ENCODE measurements at places on chromosomes 2 and 18.

DNA sequence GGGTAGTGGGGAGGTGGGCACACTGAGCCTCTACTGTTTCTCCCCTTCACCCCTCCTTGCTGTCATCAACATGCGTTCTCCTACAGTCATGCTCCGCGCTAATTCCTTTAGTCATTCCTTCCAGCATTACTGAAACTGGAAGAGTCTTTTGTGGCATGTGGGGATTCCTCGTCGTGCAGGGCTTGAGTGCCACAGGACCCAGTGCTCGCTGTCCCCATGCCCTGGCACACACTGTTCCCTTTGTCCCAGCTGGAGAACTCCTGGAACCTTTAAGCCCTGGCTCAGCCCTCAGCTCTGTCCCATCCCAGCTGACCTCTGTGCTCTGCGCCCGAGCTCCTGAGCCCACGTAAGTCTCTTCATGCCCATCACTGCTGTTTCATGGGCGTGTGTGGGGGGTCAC is 42.1 kb downstream of the ODC1 start:
- no peak for DNase-seq

GRCh38 chr2:109208951-109209335 is 79.9 kb downstream of the SH3RF3 start:
- no peak for DNase-seq

DNA sequence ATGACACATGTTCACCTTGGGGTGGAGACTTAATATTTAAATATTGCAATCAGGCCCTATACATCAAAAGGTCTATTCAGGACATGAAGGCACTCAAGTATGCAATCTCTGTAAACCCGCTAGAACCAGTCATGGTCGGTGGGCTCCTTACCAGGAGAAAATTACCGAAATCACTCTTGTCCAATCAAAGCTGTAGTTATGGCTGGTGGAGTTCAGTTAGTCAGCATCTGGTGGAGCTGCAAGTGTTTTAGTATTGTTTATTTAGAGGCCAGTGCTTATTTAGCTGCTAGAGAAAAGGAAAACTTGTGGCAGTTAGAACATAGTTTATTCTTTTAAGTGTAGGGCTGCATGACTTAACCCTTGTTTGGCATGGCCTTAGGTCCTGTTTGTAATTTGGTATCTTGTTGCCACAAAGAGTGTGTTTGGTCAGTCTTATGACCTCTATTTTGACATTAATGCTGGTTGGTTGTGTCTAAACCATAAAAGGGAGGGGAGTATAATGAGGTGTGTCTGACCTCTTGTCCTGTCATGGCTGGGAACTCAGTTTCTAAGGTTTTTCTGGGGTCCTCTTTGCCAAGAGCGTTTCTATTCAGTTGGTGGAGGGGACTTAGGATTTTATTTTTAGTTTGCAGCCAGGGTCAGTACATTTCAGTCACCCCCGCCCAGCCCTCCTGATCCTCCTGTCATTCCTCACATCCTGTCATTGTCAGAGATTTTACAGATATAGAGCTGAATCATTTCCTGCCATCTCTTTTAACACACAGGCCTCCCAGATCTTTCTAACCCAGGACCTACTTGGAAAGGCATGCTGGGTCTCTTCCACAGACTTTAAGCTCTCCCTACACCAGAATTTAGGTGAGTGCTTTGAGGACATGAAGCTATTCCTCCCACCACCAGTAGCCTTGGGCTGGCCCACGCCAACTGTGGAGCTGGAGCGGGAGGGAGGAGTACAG is 108.1 kb downstream of the XRCC5 start:
- no peak for DNase-seq

- DNase-seq: no peak
Observed at GRCh38 chr18:11808001-11808855, 43.0 kb upstream of the CHMP1B start.

GRCh38 chr2:54881759-54882158 is 158.3 kb downstream of the EML6 start:
- DNase-seq: no peak

- DNase-seq: no peak
Observed at GRCh38 chr2:105641389-105641811, 103.3 kb upstream of the NCK2 start.

- DNase-seq: no peak
Observed at GRCh38 chr2:217466805-217467204, 536.0 kb downstream of the TNS1 start.

GRCh38 chr2:71607151-71607889 is 154.0 kb downstream of the DYSF start:
- DNase-seq: no peak

GRCh38 chr2:209905691-209906090 is 96.7 kb upstream of the RPE start:
- no peak for DNase-seq

GRCh38 chr18:46877329-46877987 is 39.8 kb downstream of the PIAS2 start:
- DNase-seq: no peak

GRCh38 chr2:230343747-230344146 is 16.8 kb downstream of the SP140L start:
- DNase-seq: no peak

Measured in GOT3 (cell line).